ENCODE measurements at places on chromosomes 6 and 20.
A peak's percentile ranks its signal among the peaks of the same experiment; 100 is the strongest.

DNA sequence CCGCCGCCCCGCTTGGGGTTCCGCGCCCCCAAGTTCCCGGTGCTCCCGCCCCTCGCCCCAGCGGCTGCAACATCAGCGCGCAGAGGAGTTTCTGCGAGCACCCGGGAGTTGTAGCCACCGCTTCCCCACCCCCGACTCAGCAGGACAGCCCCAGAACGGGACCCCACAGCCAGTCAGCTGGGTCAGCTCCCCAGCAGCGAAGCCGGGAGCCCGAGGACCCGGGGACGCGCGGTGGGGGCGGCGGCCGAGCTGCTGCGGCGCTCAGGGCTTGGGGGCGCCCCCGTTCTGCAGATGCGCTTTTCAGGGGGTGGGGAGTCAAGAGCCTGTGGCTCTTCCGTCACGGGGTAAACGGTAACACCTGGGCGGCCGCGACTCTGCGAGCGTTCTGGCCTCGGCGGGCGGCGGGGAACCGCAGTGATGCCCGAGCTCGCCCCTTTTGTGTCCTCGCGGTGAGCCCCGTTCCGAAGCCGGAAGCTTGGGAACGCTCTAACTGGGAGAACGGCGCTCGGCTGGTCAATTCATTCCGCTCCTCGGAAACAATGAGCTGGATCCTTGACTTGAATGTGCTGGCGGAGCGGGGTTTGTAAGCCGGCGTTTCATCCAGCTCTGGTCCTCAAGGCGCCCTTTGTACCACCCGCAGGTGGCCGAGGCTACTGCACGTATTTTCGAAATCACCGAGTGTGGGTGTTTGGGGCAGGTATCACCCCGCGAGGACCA, 774 bp downstream of the PLEKHG1 start:
- peak; percentile 91 for DNase-seq

DNA sequence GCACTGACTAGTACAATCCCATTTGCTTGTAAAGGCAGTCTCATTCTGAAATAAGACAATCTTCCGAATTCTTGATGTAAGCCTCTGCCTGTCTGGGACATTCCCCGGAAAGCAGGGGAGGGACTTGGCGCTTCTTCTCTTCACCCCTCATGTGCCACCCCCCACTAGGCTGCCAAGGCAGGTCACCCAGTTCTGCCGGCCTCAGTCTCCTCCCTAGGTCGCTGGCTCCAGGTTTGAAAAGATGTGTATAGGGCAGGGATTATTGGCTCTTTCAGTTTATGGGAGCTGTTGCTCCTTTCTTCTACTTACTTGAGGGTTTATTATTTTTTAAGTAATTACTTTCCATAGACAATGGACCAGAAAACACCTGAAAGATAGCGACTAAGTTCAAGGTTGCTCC, 158.1 kb upstream of the RPS6KA2 start:
- no peak for DNase-seq

DNA sequence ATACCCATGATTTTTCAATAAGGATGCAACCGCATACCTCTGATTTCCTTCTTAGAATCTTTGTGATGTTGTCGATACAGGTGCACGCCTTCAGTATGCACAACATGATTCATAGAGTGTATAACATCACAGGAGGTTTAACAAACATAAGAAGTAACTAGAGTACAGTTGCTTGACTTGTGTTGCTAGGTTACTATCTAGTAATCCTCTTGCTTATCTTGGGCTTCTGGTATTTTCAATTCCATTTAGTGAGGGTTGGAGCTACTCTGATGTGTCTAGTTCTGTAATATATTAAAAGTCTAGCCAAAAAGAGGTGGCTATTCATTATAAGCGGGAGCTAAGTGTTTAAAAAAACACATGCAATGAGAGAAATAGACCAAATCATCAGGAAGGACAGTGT, 85.5 kb upstream of the TENT5A start:
- DNase-seq = no peak

GRCh38 chr6:2038092-2038491, 207.3 kb downstream of the GMDS start:
- peak; percentile 42 for DNase-seq

DNA sequence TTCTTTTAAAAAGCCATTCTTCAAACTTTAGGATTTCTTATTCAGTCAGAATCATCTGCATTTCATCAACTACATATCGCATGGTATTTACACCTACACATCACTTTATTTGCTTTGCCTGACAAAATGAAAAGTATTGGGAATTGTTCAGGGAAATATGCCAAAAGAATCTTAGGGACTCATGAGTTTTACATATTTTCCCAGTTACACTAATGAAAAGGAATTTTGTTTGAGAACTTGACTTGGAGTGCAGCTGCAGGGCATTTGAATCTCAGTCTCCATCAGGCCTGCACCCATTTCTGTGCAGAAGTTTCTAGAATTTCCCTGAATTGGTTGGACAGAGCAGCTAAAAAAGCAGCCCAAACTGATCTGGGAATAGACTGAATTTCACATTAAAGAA, 65.3 kb downstream of the MTHFD1L start:
- DNase-seq = no peak

GRCh38 chr20:43023836-43024235, 165.9 kb downstream of the PTPRT start:
- DNase-seq = no peak

DNA sequence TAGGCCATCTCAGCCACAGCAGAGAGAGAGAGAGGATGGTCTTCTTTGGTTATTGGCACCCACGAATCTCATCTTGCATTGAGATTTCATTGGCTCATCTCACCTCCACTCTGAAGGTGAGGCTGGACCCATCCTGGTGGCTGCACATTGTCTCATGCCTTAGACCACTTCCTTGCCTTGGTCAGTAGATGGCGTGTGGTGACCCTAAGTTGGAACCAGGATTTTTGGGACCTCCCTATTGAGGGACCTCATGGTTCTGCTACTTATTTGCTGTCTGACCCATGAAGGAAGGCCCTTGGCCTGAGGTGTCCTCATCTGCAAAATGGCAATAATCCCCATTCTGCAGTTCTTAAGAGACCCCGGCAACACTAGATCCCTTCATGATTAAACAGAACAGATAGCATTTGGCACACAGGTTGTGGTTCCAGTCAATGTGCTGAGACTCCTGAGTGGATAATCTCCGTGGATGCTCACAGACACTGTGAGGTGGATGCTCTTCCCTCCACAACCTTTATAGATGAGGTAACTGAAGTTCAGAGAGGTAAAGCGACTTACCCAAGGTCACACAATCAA, 21.5 kb upstream of the AAR2 start:
- no peak for DNase-seq

- DNase-seq = no peak
These were observed 38.1 kb downstream of the CRYBG1 start for GRCh38 chr6:106398621-106399020.

- no peak for DNase-seq
These were observed 21.8 kb upstream of the BTBD3 start for GRCh38 chr20:11895861-11896387.
